ENCODE measurements at places on chromosomes 1 and 21.

- no peak for DNase-seq
Observed at GRCh38 chr21:45387506-45387905, 17.5 kb upstream of the COL18A1 start.

- DNase-seq, result no peak
Observed at GRCh38 chr1:30478799-30479563, 244.4 kb downstream of the MATN1 start.

DNA sequence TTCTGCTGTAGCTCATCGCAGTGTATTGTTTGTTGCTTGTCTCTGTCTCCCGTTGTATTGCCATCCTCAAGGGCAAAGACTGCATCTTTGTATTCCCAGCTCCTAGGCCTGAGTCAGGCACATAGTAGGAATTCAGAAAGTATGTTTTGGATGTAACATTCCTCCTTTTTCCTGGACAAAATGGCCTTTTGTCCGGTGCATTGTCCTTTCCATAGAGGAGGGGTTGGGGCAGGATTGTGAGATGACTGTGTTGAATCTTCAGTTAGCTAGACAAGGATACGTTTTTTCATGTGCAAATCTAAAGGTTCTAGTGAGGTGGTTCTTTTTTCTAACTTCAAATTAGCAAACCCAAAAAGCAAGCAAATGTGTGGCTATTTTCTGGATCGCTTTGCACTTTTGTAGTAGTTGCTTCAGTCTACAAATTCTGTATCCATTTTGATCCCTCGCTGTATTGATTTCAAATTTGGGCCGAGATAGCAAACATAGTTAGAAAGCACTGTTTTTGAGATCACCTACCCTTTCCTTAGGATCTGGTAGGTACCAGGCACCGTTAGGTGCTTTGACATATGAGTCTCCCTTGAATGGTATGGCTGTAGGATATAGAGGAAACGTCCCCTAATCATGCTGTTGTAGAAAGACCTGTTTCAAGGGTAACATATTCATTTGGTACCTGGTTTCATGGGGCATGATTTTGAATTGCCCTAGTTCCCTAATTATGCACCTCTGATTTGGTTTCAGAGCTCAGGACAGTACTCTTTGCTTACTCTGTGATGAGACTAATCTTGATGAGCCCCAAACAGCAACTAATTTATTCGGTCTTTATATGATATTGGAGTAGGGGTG lies 1.2 kb downstream of the PPP1R8 start:
- DNase-seq, result no peak

DNA sequence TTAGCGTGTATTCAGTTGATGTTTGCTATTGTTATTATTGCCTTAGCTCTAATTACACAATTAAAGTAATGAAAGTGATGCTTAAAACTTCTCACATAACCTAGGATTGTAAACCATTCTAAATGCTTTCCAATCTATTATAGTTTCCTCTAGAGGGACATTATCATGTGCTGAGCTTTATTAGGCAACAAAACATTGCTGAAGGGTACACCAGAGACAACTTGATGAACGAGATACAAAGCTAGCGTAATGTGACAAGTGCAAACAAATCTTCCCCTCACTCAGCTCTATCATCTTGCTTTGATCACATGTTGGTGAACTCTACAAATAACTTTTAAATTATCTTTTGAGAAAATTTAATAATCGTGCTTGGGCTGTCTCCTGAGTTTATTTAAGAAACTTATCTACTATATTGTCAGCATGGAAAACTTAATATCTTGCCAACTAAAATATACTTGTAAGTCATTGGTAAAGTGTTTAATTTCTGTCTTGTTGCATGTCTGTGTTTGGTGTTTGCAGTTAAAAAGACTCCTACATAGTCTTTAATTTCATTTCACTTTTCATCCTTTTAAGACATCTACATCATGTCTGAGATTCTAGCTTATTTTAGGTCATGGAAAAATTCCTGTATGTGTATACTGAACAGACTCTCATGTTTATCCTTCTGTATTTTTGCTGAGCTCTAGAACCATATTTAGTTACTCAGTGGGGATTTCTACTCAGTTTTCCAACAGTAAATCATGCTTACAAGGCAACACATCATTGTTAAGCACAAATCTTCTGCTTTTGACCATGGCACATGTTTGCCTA lies 104.2 kb upstream of the ADAMTS5 start:
- no peak for DNase-seq

- DNase-seq, result no peak
Observed at GRCh38 chr1:36582066-36582755, 99.5 kb upstream of the CSF3R start.

GRCh38 chr1:21246905-21247642 lies 43.2 kb downstream of the ECE1 start:
- no peak for DNase-seq

GRCh38 chr1:205359771-205360565 lies 3.2 kb upstream of the KLHDC8A start:
- no peak for DNase-seq

DNA sequence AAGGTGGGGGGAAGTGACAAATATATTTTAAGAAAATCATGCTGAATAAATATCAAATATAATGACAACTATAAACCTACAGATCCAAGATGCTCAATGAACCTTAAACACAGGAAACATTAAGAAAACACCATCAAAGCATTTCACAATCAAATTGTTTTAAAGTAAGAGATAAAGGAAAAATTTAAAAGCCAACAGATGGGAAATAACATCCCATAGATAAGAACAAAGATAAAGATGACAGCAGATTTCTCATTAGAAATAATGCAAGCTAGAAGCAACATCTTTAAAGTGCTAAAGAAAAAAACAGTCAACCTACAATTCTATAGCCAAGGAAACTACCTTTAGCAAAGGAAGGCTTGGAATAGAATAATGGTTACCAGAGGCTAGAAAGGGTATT lies 17.8 kb downstream of the MCOLN3 start:
- no peak for DNase-seq

GRCh38 chr1:117686907-117687306 lies 81.1 kb downstream of the TENT5C start:
- DNase-seq, result no peak

DNA sequence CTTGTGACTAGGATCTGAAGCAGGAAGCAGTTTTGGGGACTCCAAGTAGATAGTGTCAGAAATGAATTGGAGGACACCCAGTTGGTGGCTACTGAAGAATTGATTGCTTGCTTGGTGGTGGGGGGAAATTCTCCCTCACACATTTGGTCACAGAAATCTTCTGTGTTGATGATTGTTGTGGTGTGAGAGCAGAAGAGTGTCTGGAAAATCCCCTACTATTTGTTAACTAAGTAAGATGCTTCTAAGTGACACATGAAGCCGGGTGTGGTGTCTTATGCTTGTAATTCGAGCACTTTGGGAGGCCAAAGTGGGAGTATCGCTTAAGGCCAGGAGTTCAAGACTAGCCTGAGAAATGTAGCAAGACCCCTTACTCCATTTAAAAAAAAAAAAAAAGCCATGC lies 22.5 kb upstream of the IPP start:
- no peak for DNase-seq

DNA sequence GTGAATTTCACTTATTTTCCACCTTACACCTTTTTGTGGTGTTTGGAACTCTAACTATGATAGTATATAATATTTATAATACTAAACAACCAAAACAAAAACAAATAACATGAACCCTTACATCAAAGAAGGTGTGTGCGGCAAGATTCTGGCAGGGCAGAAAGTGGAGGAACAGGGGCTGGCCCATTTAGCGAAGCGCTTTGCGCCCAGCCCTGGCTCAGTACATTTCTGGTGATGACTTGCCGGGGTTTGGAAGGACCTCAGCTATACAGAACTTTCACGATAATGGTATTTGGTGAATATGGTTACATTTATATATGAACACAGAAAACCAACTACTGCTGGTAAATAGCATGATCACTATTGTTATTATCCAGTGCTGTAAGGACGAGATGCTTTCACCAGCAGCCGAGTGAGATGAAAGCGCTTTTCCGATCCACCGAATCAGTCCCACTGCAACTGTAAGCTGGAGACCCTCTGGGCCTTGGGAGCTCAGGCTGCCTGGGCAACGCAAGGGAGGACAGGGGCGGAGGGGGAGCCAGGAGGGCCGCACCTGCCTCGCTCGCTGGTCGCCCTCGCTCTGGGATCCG lies 63.9 kb downstream of the CD247 start:
- no peak for DNase-seq

DNA sequence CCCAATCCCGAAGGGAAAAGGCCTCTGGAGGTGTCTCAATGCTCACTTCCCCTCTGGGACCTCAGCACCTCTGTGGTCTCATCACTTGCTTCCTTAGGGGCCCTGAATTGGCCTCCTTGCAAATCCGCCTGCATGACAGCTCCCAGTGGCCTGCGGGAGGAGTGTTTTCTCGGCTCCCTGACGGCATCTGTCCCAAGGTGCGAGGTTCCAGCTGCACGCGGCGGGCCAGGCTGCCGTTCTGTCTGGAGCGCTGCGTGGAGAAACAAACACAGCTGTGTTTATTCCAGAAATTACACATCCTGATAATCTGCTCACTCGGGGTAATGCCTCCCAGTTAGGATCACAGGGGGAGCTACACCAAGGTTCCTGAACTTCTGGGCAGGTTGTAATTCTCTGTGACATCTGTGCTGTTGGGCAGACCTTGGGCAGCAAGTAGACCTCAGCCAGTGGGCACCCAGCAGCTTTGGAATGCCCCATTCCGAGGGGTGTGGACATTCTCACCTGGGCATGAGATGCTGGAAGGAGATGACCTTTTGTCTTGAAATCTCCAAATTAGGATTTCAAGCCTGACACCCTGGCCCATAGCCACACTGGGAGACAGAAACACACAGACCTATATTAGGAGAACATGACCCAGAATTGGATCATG lies 18.2 kb downstream of the EPHB2 start:
- no peak for DNase-seq

DNA sequence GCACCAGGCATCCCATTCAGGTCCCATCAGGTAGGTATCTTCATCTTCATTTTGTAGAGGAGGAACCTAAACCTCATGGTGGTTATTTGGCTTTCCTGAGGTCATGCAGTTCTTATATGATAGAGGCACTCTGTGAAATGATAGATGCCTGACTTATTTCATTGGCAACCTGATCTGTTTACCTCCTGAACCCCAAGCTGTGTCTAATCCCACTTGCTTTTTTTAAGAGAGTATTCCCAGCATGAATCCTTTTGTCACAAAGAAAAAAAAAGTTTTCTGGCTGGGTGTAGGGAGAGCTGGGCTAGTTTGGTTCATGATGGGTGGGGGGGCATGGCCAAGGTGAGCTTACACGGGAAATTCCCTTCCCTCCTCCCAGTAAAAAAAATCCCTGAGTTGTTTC lies 154.2 kb downstream of the TENT5C start:
- DNase-seq, result no peak

- DNase-seq, result no peak
Observed at GRCh38 chr1:30416221-30416820, 307.1 kb downstream of the MATN1 start.

DNA sequence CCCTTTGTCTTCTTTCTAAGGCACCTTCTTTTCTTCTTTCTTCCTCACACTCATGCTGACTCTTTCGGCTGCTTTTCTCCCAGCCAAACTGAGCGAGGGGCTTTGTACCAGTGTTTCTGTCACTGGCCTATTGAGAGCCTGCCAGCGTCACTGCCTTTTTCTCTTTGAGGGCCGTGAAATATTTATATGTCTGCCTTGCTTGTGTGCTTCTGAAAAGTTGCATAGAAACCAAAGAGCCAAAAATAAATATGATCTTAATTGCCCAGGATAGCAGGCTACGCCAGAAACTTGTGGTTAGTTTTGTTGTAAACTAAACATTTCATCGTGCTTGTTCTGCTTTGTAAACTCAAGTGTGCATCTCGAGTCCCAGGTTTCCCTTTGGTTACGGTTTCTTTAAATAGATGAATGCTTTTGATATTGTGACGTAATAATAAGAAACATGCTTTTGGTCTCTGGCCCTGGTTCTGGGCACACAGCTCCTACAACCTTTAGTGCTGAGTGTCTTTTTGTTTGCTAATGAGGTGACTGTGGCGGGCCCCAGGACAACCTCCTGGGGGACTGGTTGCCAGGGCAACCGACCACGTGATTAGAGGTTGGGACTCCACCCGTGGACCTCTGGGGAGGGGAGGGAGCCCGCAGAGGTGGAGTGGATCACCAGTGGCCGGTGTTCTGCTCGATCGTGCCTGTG lies 10.8 kb downstream of the SLC37A1 start:
- no peak for DNase-seq

DNA sequence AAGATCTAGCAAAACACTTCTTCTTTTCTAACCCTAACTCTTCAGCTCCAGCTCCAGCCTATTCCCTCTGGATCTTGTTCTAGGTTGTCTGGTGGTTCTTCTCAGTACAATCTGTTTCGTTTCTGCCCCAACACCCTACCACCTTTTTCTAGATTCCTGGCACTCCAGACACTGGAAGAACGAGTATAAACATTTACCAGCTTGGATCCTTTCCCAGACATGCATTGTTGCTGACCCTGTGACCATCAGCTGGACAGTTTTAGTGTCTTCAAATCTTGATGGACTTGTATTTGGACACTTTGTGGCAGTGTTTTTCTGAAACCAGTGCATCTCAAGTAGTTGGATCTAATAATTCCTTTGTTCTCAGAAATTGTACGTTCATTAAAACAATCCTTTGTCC lies 30.6 kb upstream of the CACNA1E start:
- DNase-seq, result no peak

- DNase-seq, result no peak
Observed at GRCh38 chr21:29958551-29958950, 18.8 kb upstream of the GRIK1 start.

- DNase-seq, result no peak
Observed at GRCh38 chr1:47630346-47630745, 192.5 kb downstream of the FOXD2 start.

GRCh38 chr1:230121950-230122349 lies 54.9 kb downstream of the GALNT2 start:
- no peak for DNase-seq

DNA sequence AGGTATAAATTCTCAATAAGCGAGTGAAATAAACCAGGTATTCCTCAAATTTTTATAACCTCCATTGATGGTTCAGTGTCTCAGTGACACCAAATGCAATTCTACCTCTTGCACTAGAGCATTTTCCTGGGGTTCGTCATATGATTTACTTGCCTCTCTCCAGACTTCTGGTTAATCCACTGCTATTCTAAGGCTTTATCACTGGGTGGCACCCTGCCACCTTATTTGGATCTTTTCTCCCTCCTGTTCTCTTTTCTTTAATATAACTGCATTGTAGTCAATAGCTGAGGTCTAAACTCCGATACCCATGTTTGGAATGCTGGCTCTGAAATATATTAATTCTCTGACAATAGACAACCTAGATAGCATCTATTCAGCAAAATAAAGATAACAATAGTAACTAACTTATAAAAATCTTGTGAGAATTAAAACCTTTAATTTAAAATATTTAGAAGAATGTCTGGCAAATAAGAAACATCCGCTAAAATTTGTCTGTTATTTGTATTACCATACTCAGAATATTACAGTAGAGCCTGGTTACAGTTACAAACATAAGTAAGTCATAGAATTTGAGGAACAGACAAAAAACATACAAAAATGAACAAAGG lies 436.4 kb downstream of the PLA2G4A start:
- DNase-seq, result no peak

- DNase-seq, result no peak
Observed at GRCh38 chr1:167169642-167170041, 51.0 kb upstream of the POU2F1 start.

Measured in activated CD4-positive, CD25-positive, alpha-beta regulatory T cell (primary cell).